Small intestine (tissue), 16 donors: ENCODE measurements at places on chromosomes 12 and 14. TPM values are rescaled to one million over a fixed set of nuclear protein-coding genes. Genes with fewer than 3 reads are reported as not detected.

MIP gene
- not detected for polyA plus RNA-seq

- peak; percentile 43 for DNase-seq
Observed at GRCh38 chr14:27528328-27528727, 930.5 kb upstream of the NOVA1 start.

GRCh38 chr14:63045612-63046320 lies 508 bp upstream of the KCNH5 start:
- peak; percentile 40 for DNase-seq

- no peak for DNase-seq
Observed at GRCh38 chr12:101838628-101839323, 8.0 kb upstream of the GNPTAB start.

KLHL33 gene
- under 0.01 TPM for polyA plus RNA-seq

GRCh38 chr12:54040148-54040494 lies 7.3 kb downstream of the HOXC5 start:
- peak; percentile 22 for DNase-seq

GRCh38 chr14:32102152-32102787 lies 25.2 kb downstream of the ARHGAP5 start:
- no peak for DNase-seq

DNA sequence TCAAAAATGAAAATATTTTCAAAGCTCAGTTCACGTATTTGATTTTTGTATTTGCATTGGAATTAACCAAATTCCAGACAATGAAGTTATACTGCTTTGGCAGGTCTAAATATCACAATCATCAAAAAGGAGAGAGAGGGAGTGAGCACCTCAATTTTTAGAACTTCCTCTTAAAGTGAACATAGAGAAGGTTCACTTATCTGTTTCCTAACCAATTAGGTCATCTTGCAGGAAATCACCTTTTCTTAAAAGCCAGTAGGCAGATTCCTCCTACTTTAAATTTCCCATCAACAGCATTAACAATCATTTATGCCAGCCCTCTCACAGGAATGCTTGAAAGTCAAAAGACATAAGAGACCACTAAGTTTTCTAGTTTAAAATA lies 388.7 kb downstream of the ZFP36L1 start:
- DNase-seq = no peak

GRCh38 chr12:128991716-128992115 lies 138.4 kb downstream of the GLT1D1 start:
- DNase-seq = no peak

DNA sequence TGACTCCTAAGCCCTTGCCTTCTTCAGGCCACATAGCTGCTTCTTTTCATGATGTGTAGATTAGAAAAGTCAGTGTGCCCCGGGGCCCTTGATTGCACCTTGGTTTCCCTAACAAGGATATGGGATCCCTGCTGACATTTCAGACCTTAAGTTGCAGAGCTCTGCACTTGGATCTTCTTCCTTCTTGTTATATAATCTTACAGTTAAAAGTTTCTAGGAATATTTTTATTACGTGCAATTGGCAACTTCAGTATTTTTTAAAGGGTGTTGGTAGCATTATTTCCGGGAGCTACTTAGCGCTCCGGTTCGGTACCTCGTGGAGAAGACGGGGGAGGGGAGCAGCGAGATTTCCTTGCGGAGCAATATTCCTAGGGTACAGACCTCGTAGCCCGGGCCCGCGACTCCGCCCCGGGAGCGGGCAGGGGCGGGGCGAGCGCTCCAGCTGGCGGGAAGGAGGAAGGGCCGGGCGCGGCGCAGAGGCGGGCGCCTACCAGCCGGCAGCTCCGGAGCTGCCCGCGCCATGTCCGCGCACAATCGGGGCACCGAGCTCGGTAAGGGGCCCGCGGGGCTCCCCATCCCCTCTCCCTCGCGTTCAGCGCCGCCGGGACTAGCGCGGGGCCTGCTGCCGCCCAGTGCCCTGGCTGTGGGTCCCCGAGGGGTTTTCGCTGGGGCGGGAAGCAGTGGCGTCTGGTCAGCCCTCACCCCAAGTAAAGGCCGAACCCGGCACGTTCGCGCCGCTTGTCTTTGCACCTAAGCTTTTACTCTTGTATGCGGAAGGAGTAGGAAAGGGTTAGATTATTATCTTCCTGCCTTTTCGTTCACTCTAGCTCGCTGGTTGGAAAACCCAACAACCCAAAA lies at the start of gene DERA:
DERA (plus strand) TSS at position 469 of the 858 bp plus-strand sequence; CDS start at position 521, 52 bp downstream.
- peak; percentile 94 for DNase-seq

TDRD9 gene
- polyA plus RNA-seq = 0.37 TPM

GRCh38 chr12:27207615-27208413 lies 36.3 kb upstream of the STK38L start:
- DNase-seq = no peak

BBS10 gene
- 1.1 TPM for polyA plus RNA-seq

DNA sequence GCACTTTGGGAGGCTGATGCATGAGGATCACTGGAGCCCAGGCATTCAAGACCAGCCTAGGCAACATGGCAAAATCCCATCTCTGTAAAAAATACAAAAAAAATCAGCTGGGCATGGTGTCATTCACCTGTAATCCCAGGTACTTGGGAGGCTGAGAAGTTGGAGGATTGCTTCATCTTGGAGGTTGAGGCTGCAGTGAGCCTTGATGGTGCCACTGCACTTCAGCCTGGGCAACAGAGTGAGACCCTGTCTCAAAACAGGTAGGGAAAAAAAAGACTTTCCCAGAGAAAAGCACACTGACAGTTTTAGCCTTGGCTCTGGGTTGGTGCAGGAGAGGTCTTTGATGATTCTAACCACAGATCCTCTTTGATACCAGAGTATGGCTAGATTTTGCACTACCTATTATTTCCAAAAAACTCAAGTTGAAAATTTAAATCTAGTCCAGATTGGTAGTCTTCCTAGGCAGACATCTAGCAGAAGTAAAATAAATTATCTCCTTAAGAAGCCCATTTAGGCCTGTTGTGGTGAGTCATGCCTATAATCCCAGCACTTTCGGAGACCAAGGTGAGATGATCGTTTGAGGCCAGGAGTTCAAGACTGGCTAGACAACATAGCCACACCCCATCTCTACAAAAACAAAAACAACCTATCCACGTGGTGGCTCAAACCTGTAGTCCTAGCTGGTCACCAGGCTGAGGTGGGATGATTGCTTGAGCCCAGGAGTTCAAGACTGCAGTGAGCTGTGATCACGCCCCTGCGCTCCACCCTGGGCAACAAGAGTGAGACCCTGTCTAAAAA lies 18.6 kb downstream of the LARP4 start:
- DNase-seq = peak; percentile 43

DUSP16 gene
- polyA plus RNA-seq = 22.5 TPM

GRCh38 chr12:30996255-30996654 lies 69.7 kb downstream of the TSPAN11 start:
- no peak for DNase-seq

DNA sequence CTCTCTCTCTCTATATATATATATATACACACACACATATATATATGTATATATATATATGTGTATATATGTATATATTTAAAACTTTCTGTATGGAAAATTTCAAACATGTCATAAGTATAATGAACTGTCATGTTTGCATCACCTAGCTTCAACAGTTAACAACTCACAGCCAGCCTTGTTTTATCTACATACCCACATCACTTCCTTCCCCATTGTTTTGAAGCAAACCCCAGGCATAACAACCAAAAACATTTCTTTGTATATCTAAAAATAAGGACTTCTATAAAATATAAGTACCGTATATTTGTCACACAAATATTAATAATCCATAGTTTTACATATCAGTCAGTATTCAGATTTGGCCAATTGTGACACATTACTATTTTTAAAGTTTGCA lies 57.4 kb downstream of the PAPOLA start:
- DNase-seq = no peak

GRCh38 chr12:74537126-74537706 lies 419 bp upstream of the ATXN7L3B start:
- DNase-seq = peak; percentile 46

DNA sequence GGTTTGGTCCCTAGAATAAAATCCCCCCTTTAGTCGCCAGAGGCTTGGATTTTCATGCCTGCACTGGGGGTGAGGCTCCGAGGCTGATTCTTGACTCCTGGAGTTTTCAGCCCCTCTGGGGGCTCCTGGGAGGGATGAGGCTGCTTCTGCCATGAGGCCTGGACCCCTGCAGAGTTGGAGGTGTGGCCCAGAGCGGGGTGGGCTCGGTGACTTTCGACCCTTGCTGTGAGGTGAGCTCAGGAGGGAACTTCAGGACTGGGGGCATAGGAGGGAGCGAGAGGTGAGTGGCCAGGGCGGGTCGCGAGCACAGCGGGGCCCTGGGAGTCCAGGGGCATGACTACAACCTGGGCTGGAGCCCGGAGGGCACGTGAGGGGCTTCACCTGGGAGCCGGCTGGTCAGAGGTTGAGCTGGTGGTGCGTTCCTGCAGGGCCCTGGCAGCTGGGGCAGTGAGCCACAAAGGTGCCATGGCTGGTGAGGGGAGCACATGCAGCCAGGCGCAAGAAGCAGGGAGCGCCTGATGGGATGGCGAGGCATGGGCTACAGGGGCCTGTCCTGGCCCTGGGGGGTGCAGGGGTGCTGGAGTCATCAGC lies 168.2 kb downstream of the KIF26A start:
- no peak for DNase-seq

SLC17A8 gene
- 0.22 TPM for polyA plus RNA-seq

DNA sequence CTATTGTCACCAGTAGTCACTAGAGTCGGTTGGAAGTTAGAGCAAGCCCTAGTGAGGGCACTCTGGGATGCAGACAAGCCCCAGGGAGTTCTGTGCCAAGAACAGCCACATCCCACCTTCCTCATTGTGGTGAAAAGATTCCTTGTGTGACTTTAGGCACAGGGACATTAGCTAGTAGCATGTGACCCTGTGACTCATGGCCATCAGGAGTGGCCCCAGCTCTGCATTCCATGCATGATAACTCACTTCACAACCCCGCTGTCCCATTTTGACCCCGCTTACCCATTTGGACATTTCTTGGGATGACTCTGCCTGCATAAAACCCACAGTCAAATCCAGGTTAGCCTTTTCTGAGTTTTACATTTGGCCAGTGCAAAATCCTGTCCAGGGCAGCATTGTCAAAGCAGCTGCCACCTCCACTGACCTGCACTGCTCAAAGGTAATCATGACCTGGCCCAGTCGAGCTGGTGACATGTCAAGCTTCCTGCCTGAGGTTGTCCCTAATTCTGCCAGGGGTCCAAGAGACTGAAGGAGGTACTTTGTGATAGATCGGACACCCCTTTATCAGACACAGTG lies 430.5 kb downstream of the DPF3 start:
- DNase-seq = no peak

GRCh38 chr12:106138357-106138632 lies 459 bp downstream of the NUAK1 start:
- DNase-seq = no peak

GRCh38 chr12:122190842-122191668 lies 8.1 kb downstream of the LRRC43 start:
- peak; percentile 81 for DNase-seq
